ENCODE measurements at places on chromosomes 2 and 18.

DNA sequence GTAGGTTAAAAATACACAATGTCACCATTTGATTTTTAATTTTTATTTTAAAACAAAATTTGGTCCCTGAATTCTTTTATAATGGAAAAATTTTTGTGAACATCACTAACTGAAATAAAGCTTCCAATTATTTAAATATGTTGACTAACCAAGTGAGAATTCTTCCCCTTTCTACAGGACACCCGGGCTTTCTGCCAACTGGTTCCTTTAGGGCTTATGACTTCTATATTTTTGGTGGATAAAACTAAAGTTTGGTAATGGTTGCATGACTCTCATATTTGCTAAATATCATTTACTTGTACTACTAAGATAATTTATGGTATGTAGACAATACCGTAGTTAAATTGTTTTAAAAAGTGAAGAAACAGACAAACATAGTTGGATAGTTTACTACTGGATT, 291.0 kb upstream of the DOK6 start:
- no peak for DNase-seq

- peak; percentile 71 for DNase-seq
These were observed 35.8 kb downstream of the SKOR2 start for GRCh38 chr18:47215554-47216138.

DNA sequence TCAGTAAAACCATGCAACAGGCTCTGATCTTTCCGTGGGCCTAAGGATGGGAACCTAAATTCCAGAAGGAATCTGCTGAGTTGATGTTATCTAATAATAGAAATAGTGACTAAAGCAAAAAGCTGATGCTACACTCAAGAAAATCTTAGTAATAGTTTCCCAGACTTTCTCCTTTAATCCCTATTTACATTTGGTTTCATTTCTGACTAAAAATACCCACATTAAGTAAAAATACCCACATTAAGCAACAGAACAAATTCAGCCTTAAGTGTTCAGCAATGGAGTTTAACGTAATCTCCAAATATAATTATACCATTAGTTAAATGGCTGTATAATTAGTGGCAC, 50.3 kb downstream of the CCBE1 start:
- DNase-seq, result no peak

- DNase-seq, result no peak
These were observed 58.6 kb downstream of the ADCYAP1 start for GRCh38 chr18:963276-963675.

DNA sequence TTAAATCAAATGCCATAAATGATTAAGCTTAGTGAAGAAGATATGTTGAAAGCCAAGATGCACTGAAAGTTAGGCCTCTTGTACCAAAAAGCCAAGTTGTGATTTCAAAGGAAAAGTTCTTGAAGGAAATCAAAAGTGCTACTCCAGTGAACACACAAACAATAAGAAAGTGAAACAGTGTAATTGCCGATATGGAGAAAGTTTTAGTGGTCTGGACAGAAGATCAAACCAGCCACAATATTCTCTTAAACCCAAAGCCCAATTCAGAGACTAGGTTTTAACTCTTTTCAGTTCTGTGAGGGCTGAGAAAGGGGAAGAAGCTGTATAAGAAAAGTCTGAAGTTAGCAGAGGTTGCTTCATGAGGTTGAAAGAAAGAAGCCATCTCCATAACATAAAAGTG, 101.8 kb upstream of the RPE start:
- DNase-seq, result no peak

GRCh38 chr2:215499331-215499730, 63.5 kb upstream of the FN1 start:
- DNase-seq, result no peak

GRCh38 chr2:167404627-167405284, 516.5 kb downstream of the XIRP2 start:
- DNase-seq, result no peak

- DNase-seq, result no peak
These were observed 90.1 kb upstream of the L3MBTL4 start for GRCh38 chr18:6504605-6505497.

- no peak for DNase-seq
These were observed 298.2 kb downstream of the CDCA7 start for GRCh38 chr2:173652767-173653431.

GRCh38 chr2:88016960-88017779, 823 bp upstream of the RNU2-63P start:
- DNase-seq, result no peak

DNA sequence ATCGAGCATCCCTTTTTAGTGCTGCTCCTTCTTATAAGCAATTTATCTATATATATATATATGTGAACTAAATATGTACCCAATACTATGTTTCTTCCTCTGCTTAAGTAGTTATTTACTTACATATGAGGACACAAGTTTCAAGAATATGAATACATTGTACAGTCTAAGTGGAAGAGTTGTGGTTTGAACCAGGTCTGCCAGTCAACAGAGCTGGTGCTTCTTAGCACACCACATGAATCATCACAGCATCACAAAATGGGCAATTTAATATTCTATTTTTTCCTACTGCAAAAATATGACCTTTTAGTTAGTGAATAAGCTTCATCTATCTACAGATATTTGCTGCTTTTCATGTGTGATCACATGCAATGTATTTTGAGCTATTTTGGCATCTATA, 64.4 kb upstream of the SPAG16 start:
- no peak for DNase-seq

GRCh38 chr2:86464652-86465051, 23.5 kb downstream of the KDM3A start:
- DNase-seq, result no peak

- DNase-seq, result no peak
These were observed 34.5 kb upstream of the FAM171B start for GRCh38 chr2:186659383-186659782.

GRCh38 chr2:46816846-46817726, 98.5 kb downstream of the MCFD2 start:
- peak; percentile 10 for DNase-seq

GRCh38 chr18:54003195-54003594, 221.3 kb downstream of the MBD2 start:
- DNase-seq, result no peak

DNA sequence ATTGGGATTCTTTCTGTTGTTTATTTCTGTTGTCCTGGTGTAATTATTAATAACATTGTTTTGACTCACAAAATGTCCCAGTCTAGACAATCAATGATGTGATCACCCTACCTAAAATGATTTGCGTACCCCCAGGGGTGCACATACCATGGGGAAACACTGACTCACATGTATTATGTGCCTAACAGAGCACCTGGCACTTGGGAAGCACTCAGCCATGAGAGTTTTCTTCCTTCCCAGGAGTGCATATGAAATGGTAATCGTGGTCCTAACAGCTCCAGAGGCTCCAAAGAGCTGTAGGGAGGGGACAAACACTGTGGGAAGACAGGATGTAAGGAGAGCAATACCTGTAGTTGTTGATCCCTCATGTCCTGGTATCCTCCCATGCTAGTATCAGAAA, 187.8 kb upstream of the ERBB4 start:
- no peak for DNase-seq

- DNase-seq, result no peak
These were observed 213.4 kb downstream of the PTH2R start for GRCh38 chr2:208619993-208620392.

GRCh38 chr2:221567231-221567760, 4.8 kb downstream of the EPHA4 start:
- no peak for DNase-seq

DNA sequence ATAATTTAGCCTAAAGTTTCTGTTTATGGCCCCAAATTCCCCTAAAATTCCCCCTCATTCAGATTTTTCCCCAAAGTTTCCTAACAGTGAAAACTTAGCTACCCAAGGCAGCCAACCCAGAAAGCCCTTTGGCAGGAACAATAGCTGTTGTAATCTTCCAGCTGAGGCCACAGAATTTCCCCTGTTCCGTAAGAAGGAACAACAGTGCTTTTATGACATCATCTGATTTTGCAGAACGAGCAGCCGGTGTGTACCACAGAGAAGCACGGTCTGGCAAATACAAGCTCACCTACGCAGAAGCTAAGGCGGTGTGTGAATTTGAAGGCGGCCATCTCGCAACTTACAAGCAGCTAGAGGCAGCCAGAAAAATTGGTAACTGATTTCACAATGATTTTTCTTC, 6.3 kb downstream of the TNFAIP6 start:
- no peak for DNase-seq

DNA sequence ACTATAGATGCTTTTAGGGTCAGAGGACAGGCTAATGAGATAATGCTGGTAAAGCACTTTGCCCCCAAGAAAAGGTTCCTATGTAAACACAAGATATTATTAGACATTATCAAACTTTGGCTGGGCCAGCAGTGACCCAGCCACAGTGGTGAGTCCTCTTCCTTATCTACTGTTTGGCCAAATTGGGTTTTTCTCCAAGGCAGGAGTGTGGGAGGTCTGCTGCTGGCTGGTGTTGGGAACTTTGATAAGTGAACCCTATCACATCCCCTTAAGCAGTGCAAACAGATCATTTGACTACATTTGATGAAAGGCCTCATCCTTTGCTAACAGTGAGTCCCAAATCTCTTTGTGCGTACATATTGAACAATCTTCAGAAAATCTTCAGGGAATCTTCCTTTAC, 16.2 kb downstream of the FZD7 start:
- DNase-seq, result no peak

GRCh38 chr18:57801761-57802212, 1.3 kb downstream of the ATP8B1 start:
- peak; percentile 50 for DNase-seq

- DNase-seq, result no peak
These were observed 807 bp upstream of the CREB1 start for GRCh38 chr2:207528980-207529329.

- no peak for DNase-seq
These were observed 14.0 kb upstream of the IMP4 start for GRCh38 chr2:130328710-130329109.

DNA sequence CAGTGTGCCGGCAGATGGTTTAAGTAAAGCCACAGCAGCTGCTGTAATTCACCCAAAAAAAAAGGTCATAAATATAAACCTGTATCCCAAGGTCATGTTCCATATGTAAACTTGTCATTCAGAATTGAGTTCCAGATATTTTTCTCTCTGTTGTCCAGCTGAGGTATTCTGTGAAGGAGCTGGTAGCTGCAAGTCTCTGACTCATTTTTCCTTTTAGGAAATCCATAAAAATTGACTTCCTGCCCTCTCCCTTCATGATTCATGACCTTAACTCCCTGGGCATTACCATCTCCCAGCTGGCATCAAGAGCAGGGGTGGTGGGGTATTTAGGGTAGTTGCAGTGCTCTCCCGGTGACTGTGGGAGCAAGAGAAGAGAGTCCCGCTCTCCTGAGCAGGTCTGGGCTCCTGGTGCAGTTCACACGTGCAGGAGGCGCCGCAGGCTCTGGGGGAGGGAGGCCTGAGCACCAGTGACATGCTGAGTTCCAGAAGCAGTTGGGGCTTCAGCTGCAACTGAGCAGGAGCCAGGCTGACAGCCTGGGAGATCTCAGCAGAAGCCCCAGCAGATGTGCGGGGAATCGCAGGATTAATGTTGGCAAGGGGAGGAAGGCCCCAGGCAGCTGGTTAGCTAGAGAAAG, 192.6 kb downstream of the MGAT5 start:
- peak; percentile 57 for DNase-seq

DNA sequence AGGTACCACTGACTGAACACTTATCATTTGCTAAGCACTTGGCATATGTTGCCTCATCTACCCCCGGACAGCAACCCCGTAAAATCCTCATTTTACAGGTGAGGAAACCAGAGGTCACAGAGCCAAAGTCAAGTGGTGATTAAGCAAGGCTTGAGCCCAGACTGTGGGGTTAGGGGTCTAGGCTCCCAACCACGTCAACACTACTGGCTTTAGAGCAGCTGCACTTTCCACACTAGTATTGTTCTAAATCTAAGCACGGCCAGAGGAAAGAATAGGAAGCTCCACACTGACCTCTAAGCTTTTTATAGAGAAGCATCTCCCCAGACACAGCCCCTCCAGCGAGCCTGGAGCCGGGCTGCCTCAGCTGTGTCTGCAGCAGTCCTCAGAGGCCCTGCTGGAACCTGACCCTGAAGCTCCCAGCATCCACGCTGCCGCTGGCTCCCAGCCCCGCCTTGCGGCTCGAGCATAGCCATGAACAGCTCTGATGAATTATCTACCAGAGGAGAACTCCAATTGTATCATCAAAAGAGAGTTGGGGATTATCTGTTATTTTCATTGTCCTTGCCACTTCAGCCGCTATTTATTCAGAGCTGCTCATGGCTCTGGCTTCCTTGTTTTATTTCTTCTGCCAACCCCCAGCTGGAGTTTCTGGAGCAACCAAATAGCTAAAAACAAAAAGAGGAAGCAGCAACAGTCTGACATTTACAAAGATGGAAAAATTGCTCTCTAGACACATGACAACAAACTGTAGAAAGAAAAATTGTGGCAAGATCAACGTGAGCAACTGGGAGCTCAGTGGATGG, 62.2 kb upstream of the RTN4 start:
- DNase-seq, result no peak

DNA sequence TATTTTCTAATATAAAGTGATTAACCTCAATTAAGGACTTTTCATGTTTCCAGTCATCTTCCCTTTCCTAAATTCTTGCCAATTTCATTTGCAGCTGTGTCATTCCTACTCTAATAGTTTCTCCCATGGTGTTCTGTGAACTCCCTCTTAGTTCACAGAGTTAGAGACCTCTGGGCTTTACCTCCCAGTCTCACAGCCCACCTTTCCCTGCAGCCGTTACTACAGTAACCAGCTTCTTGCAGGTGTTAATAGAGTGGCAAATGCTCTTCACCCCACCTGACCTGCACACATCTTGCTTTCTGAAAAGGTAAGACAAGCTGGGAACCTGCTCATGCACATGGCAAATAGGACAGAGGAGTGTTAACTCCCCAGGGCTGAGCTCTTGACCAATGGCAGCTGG, 250.1 kb downstream of the FBXO15 start:
- no peak for DNase-seq

DNA sequence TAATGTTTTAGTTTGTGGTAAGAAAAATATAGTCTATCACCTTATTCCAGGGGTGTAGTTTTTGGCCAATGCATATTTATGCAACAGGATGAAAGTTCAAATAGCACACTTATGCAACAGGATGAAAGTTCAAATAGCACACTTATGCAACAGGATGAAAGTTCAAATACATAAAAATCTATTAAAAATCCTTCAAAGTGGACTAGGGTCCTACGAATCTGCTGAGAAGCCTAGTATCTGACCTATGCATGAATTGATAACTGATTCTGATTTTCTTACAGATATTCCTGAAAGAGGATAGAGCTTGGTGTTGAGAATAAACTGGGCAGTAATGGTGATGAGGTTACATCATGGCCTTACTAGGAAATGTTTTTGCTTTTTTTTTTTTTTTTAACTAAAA, 2.8 kb downstream of the PECR start:
- no peak for DNase-seq

DNA sequence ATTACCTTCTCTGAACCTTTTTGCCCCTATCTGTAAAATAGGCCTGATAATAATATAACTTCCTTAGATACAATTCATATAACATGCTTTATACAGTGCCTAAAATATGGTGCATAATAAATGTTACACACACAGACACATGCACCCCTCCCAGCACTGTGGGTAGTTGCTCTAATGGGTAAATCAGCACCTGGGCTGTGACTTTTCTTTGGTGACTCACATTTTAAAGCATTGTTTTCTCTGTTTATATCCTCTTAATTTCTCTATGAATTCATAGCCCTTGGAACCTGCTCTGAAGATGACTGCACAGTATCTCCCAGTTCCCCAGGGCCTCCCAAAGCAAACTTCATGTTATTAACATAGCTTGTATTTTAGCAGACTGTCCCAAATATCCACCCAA, 248.2 kb upstream of the TNP1 start:
- no peak for DNase-seq

GRCh38 chr2:168773719-168774521, 28.5 kb upstream of the NOSTRIN start:
- peak; percentile 74 for DNase-seq
